ENCODE measurements at places on chromosomes 3 and 15.
A peak's percentile ranks its signal among the peaks of the same experiment; 100 is the strongest.

DNA sequence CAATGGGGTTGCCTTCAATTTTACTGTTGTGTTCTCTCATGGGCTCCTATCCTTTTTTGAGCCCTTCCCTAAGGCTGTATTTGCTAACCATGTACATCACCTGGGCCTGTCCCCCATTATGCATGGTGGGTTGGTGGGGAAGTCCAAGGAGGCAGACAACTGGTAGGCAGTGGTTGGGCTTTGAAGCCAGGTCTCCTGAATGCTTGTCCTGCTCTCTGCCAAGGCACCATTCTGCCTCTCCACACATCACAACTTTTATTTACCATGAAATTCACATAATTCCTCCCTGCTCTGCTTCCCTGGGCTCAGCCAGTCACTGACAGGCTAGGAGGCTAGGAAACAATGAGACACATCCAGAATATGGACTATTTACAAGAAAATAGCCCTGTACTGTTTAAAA is 41.0 kb upstream of the COPB2 start:
- no peak for DNase-seq
- H3K27ac ChIP-seq: no peak overlapping the region
- no peak overlapping the region for H3K4me3 ChIP-seq
- no peaks in the 10 kb centered on the region for H3K4me1 ChIP-seq

DNA sequence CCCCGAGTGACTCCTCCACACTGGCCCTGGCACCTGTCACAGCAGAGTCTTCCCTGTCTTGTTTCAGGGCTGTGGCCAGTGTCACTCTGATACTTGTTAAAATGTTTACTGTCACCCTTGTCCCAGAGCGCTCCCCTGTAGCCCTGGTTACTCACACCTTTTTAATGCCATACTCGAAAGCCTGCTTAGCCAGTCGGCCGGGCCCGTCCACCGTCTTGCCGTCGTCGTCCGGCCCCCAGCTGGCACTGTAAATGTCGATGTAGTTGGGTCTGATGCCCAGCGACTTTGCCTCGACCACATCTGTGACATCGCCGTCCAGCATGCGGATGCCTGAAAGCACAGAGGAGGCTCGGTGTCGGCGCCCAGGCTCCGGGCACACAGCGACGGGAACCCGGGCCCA is 91.3 kb downstream of the PCSK6 start:
- H3K27me3 ChIP-seq: no peaks in the 10 kb centered on the region
- no peak overlapping the region for H3K4me3 ChIP-seq
- no peak for DNase-seq
- no peaks in the 10 kb centered on the region for H3K36me3 ChIP-seq

- H3K27ac ChIP-seq: peak overlapping the region; percentile 73
- no peaks in the 10 kb centered on the region for H3K27me3 ChIP-seq
- no peaks in the 10 kb centered on the region for H3K36me3 ChIP-seq
- H3K4me3 ChIP-seq: no peak overlapping the region
- H3K4me1 ChIP-seq: peaks cover 9% of the 10 kb centered on the region
Observed at GRCh38 chr15:66706225-66706732, 4.2 kb downstream of the SMAD6 start.

DNA sequence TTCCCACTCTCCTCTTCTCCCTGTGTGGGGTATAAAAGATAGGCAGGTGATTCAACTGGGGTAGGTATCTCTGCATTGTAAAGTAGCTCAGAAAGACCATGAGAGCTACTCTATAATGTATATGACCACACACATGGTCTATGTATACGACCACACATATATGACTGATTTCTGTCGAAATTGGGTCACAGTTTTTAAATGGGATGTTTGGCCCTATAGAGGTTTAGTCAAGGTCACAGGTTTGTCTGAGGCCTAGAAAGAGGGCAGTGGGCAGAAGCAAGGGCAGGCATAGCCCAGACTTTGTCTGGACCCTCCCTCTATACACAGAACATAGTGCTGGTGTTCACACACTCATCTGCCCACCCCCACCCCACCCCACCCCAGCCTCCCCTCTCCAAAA is 4.4 kb downstream of the LAMP3 start:
- peaks cover 12% of the 10 kb centered on the region for H3K4me1 ChIP-seq
- DNase-seq: no peak
- H3K27ac ChIP-seq: no peak overlapping the region
- H3K4me3 ChIP-seq: no peak overlapping the region
- no peaks in the 10 kb centered on the region for H3K36me3 ChIP-seq

- no peaks in the 10 kb centered on the region for H3K27me3 ChIP-seq
- H3K4me3 ChIP-seq: no peak overlapping the region
- no peaks in the 10 kb centered on the region for H3K36me3 ChIP-seq
- DNase-seq: no peak
- no peaks in the 10 kb centered on the region for H3K4me1 ChIP-seq
- no peak overlapping the region for H3K27ac ChIP-seq
Observed at GRCh38 chr3:148531836-148532235, 165.9 kb upstream of the AGTR1 start.

All from transverse colon (tissue), 4 donors.